ENCODE measurements at places on chromosomes 1 and 21.

- no peak for DNase-seq
Observed at GRCh38 chr1:119046785-119047438, 58.8 kb upstream of the TBX15 start.

DNA sequence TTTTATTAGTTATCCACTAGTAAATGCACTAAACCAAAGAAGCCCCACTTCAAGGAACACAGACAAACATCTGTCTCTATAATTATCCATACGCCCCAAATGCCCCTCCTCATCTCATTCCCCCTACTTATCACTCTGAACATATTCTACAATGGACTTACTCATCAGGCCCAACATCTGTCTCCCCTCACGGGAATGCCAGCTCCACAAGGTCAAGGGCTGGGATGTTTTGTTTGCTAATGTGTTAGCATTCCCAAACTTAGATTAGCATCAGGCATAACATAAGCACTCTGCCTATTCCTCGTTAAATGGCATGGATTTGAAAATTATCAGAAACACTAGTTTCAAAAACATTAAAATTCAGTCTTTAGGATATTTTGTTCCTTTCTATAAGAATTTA is 279.5 kb downstream of the DSCAM start:
- DNase-seq = no peak

DNA sequence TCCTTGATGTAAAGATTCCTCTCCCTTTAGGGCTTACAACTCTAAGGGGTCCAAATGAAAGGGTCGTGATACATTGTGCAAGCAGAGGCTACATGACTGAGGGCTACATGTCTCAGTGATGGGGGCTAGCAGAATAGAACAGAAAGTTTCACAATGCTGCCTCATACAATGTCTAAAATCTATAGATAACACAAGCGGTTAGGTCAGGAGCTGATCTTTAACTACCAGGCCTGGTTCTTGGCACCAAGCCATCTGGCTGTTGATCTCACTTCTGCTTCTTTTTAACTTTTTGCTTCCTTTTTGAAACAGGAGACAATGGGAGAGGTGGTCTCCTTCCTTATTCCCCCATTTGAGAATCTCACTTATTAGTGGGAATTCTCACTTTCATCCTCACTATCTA is 710.2 kb downstream of the AMY1C start:
- no peak for DNase-seq

DNA sequence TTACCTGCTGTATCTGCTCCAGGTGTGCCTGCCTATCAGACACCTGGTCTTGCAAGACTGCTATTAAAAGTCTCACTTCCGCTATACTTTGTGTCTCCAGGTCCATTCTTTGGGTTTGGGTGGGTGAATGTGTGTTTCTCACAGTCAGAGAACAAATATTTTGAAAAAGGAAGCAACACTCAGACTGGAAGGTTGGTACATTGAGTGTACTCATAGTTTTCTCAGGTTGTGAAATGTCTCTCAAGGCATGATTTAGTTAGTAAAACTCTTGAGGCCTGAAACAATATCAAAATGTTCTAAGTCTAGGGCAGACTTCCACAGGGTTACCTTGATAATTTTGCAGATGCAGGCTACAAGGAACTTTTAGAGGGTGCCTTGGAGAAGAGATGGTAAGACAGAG is 429.9 kb upstream of the ZRANB2 start:
- DNase-seq = no peak

DNA sequence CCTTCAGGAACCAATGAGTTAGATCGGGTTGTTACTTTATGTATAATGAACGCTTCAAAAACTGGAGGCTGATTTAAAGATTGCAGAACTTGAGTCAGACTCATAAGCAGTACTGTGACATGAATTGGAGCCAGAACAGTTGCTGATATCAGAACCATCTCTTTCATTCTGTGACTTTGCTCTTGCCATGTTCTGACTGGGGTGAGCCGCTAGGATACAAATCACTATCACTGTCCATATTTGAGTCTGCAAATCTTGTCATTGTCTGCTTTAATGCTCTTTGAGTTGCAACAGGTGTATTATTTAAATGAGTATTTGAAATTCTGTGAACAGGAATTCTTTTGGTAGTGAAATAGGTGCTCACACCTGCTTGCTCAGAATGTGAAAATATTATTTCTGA is 52.5 kb downstream of the LRIG2 start:
- no peak for DNase-seq
